NCI-H1105 (cell line): ENCODE measurements at places on chromosomes 2 and 18.

GRCh38 chr2:75199428-75200011 lies at the start of gene TACR1:
Gene TACR1, minus strand, starts transcription at chr2:75199520. Its CDS starts 586 bp downstream, at chr2:75198934.
- peak; percentile 30 for DNase-seq

DNA sequence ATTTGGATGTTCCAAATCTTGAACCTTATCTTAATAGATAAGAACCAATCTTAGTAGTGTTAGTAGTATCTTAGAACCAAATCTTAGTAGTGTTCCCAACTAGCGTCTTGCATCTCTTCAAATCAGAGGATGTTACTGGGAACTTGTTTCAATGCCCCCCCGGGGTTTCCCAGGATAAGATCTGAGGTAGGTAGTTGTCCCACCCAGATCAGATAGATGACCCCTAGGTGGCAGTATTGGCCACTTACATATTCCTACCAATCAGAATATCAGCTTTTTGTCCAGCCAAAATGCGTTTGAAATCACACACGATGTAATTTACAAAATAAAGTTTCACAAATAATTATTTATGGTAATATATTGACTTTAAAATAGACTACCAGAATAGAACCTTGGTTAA lies 314.8 kb downstream of the MBD2 start:
- DNase-seq, result no peak

DNA sequence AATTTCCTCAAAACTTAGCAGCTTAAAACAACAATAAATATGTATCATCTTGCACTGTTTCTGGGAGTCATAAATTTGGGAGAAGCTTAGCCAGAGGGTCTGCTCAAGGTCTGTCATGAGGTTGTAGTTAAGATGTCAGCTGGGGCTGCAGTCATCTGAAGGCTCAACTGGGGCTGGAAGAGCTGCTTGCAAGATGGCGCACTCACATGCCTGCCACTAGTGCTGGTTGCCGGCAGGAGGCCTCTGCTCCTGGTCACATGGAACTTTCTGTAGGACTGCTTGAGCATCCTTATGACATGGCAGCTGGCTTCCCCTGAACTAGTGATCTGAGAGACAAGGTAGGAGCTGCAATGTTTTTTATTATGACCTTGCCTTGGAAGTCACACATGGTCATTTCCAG lies 215.5 kb upstream of the HAAO start:
- DNase-seq, result no peak

DNA sequence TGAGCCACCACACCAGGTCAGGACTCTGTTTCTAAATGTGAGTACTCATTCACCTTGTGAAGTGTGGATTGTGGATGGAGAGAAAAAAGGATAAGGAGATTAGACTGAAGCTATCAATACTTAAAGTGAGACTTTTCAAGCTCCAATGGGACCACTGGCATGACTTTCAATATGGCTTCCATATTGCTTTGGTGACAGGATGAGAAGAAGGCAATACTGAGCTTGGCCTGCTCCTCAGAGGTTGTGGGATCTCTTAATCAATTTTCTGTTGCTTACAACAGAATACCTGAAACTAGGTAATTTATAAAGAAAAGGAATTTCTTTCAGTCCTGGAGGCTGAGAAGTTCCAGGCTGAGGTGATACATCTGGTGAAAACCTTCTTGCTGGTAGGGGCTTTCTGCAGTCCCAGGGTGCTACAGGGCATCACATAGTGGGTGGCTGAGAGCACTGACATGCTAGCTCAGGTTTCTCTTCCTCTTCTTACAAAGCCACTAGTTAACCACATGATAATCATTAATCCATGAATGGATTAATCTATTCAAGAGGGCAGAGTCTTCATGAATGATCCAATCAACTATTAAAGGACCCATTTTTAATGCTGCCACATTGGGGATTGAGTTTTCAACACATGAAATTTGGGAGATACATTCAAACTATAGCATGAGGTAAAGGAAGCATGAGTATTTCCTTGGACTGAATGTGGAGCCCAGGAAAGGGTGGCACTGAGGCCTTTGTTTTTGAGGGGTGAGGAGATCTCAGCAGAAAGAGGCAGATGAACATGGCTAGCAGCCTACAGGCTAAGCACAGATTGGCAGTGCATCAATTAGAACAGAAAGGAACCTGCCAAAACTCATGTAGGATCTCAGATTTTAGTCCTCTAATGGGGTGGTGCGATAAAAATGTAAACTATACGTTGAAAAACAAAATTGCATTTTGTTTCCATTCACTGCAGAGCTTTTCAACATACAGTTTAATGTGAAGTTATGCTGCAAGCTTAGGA lies 274.5 kb downstream of the PIK3C3 start:
- no peak for DNase-seq
